Stimulated activated CD8-positive, alpha-beta memory T cell treated with anti-CD3 and anti-CD28 coated beads, Interleukin-15, amount 100 ng/mL, for 1 hour (primary cell): ENCODE measurements at places on chromosomes 3 and 15.

GRCh38 chr3:25683882-25684281 is 19.2 kb upstream of the TOP2B start:
- DNase-seq = no peak

DNA sequence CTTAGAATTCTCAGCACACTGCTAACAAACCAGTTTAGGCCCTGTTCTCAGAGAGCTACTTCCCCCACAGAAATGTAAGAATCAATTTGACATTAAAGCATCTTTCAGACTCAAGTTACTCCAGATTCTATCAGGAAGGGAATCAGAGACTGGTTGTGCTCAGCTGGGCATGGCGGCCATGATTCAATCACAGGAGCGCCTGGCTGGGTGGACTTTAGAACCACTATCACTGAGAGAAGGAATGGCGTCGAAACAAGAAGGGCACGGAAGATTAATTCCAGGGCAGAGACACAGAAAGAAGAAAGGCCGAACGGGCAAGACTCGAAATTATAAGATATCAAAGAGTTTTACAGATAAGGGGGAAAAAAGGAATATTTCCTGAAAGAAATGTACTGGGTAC is 6.2 kb downstream of the TNIK start:
- DNase-seq = no peak

- DNase-seq = no peak
Measured at GRCh38 chr15:96331945-96332636, 1.6 kb downstream of the NR2F2 start.

DNA sequence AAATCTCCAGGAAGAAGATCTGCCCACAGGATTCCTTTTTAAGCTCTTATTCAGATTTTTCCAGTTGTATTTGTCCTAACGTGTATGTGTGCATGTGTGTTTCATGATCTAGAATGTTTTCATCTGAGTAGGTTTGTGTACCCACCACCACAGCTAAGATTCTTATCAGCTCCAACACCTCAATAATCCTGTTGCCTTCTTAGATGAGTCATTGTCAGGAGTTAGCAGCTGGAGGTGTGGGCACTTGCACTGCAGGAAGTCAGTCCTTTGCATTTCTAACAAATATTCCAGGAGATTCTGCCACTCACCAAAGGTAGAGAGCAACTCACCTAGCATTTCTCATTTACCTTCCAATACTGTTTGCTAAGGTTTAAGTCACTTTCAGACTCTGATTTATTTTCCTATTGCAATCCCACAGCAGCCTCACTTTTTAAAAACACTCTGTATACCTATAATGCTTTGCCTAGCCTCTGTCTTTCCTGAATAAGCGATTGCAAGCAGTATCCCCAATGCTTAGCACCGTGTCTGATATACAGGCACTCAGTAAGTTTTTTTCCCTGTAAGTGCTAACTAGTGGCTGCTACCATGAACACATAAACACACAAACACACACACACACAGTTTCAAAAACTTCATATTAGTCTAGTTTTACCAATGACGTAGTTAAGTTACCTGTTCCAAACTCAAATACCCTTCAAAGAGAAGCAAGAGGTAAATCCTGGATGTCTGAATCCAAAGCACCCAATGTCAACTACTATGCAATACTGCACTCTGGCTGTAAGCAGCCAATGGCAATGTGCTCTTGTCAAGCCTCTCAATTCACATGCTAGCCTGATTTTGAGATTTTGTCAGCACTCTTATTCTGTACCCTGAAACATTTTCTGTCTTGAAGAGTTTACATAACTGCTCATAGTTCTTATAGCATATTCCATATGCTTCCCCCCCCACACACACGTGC is 713.5 kb upstream of the LMCD1 start:
- DNase-seq = no peak

GRCh38 chr3:170476291-170476690 is 57.6 kb downstream of the CLDN11 start:
- DNase-seq = no peak

DNA sequence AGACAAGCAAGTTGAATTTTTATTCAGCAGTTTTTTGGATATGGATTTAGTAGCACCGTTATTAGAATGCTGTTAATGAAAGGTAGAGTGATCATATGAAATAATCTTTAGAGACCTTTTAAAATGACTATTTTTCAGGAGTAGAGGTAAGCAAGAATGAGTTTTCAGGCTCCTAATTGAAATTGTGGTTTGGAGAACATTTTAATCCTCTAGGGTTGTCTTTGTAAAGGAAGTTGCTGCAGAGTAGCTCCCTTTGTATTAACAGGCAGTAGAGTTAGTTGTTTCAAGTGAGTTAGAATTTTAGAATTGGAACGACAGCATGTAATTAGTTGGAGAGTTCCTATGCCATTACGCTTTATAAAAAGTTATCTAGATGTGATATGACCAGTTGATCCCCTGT is 27.2 kb upstream of the EDEM1 start:
- no peak for DNase-seq
